AG04449 (cell line): ENCODE measurements at places on chromosomes 7 and 10.

DNA sequence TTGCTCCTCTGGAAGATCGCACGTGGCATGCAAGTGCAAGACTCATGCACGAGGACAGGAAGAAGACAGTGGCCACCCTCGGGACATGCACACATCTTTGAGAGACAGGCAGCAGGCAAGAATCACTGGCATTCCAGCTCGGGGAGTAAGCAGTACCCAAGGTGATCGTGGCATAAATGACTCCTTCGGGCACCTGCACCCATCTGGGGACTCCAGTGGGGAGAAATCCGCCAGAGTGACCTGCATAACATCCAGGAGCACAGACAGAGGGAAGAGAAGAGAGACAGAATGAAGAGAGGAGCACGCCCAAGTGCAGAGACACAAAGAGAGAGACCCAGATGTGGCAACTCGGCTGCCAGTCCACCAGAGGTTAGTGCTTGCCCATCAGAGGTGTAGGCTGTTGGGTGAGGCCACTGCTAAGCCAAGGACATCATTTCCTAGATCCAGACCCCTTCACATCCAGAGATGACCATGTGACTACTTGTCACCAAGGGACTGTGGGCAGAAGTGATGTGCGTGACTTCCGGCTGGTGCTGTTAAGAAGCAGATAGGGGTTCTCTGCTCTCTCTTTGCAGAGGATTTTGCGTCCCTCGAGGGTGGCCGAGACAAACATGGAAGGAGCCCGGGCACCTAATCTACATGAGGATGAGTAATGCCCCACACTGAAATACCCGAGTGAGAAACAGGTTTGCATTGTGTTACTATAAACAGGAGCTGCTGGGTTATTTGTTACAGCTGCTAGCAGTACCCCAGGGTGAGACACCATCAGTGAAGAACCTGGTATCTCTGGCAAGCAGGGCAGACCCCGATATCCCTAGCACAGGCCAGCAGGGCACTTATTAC, 80.6 kb downstream of the VWA2 start:
- DNase-seq = no peak

DNA sequence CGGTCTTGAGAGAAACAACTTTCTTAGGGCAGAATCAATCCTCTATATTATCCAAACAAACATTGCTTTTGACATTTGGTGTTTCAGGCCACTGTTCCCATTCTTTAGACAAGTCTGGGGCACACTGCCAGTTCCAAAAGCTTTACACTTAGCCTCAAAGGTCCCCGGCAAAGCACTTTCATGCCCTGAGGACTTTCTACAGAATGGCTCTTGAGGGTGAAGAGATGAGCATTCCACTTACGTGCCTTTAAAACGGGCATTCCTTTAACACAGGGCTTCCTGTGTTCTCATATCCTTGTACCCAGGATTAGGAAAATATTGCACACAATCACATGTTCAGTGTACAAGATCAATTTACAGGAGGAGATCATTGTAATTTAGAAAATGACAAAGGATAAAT, 13.1 kb upstream of the TMEM213 start:
- no peak for DNase-seq

GRCh38 chr7:39458061-39458745, 108.0 kb upstream of the YAE1 start:
- DNase-seq = no peak

GRCh38 chr7:26515314-26515842, 223.7 kb downstream of the SNX10 start:
- DNase-seq = no peak

DNA sequence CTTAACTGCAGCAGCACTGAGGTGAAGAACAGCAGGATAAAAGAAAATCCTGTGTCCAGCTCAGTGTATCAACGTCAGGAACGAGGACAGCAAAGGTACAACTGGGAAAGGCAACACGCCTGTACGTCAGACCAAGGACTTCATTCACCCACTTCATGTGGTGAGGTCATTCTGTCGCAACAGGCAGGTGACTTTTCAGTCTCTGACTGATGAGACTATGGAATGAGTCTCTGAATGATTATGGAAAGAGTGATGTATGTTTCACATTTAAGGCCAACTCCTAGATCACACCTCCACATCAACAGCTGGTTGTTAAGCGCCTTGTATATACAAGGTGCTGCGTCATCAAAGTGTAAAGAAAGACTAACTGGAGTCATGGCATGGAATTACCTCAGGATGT, 297.6 kb upstream of the SP8 start:
- no peak for DNase-seq

GRCh38 chr7:80736371-80737125, 98.1 kb downstream of the CD36 start:
- DNase-seq = no peak

DNA sequence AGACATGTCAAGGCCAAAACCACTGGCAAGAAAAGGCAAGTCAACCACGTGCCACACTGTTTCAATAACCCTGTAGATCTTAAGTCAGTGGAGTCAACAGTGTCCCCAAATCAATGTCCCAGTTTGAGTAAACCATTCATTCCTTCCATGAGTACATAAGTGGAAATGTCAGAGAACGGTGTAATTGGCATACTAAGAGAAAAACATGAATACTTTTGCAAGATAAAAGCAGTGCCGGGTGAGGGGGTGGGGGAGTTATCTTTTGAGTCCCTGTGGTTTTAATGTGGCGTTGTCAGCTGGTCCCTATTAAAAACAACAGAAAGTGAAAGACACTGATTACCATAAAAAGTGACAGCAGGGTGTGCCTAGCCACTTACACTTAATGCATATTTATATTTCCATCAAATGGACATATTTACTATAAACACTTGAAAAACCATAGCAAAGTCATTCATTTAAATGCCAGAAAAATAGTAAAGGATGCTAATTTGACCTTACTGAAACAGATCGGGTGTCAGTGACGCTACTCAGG, 37.8 kb downstream of the RSU1 start:
- DNase-seq = no peak

DNA sequence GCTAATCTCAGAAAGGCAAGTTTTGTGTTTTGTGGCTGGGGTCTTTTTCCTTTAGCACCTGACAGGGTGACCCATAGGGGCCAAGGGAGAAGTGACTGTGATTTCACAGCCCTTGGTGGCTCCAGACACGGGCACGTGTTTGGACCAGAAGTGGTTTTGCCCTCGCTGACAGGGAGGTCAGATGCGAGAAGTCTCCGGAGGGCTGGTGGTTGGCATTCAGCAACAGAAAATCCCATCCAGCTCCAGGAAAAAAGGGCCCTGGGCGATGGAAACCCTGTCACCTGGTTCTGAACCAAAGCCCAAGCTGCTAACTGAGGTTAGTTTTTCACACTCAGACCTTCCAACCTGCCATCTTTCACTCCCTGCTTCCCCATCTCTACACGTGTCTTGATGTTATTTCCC, 272.9 kb downstream of the TRIL start:
- DNase-seq = no peak

GRCh38 chr7:40316176-40316575, 181.4 kb downstream of the SUGCT start:
- DNase-seq = no peak

- DNase-seq = peak; percentile 79
These were observed 8.4 kb upstream of the HYCC1 start for GRCh38 chr7:23022258-23022769.

DNA sequence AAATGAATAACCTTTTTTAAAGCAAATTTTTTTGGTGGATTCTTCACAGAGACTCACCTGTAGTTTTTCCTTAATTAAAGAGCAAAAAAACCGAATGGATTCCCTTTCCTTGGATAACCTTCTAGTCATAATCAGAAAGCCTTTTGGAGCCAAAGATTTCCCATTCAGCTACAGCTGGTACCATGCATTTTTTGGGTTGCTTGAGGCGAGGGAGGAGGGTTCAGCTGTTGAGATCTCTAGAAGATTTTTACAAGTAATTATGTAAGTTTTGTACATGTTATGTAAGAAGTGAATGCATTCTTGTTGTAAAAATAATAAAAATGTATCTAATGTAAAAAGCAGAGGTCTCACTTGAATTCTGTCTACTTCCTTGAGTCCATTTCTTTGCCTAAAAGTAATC, 463.2 kb downstream of the SORCS3 start:
- no peak for DNase-seq

DNA sequence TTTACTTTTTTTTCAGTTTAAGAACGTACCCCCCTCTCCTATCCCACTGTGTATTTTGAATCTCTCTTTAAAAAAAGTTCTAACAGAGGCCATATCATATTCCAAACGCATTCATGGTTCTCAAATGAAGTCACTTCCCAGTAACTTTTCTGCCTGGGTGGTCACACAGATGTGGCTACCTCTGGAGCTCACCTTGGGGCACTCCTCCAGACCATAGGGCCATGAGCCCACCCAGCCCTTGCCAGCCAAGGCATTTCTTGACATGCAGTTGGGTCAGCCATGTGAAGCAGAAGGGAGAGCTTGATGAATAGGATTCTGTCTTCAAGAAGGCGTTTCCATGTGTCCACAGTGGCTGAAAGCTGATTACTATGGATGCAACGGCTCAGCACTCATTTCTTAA, 239.3 kb downstream of the RAB11FIP2 start:
- DNase-seq = no peak

GRCh38 chr7:155941688-155942087, 129.4 kb upstream of the SHH start:
- DNase-seq = no peak

DNA sequence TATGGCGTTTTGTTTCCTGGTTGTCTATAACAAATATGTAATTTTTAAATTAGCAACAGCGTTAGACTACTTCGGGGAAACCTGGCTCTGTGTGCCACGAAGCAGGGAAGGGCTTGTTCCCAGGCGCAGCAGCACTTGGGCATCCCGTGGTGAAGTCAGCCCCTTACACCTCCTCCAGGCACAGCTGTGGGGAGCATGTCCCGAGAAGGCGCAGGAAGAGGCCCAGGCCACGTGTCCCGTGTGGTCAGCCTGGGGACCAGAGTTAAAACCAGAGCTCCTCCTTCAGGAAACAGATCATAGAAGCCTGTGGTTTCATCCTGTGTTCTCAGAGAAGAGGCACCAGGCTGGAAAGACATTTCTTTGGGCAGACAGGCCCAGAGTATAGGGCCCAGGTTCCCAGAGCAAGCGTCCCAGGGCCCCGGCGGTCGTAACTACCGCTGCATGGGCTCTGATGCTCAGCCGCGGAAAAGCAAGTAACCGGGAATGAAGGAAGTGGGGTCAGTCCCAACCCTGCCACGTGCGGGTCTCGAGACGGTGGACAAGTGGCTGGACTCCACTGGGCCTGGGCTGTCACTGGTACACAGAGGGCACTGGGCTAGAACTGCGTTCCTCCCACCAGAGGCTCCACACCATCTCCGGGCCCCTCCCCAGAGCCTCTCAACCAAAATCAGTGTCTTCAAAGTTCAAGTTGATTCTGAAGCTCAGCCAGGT, 7.1 kb downstream of the NUDT1 start:
- DNase-seq = peak; percentile 89

DNA sequence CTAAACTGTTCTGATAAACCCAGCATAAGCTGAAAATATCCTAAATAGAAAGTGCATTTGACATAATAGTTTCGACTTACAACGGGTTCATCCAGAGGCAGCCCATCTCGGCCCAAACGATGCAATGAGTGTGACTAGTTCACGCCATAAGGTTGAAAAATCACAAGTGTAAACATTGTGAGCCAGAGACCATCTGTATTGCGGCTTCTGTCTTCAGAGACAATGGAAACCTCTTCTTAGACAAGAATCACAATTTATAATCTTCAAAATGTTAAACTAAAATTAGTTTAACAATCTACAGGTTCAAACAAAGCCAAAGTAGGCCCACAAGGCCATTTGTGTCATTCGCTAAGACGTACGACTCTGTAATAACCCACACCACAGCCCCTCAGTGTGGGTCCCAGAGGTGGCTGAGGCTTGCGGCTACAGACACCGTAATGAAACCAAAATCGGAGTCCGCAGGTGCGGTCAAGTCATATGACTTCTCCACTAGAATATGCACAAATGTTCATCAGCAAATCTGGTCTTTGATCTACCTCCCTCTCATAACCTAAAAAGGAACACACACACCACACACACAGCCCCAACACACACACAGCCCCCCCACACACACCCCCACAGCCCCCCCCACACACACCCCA, 81.8 kb downstream of the DIP2C start:
- DNase-seq = no peak

DNA sequence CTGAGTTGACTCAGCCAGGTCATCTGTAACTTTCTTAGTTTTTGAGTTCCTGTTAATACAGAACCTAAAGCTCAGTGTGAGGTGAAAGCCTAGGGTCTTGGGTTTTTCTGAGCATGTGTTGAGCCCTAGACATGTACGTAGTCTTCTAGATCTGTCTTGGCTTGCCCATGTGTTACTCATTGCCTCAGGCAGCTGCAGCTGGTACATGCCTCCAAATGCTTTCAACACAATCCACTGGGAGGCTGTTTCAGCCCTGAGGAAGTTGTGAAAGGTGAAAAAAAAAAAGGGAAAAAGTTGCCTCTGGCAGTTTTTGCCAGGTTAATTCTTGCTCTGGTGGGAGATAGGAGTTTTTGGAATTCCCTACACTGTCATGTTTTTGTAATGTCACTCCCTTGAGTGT, 134.6 kb downstream of the RNF216 start:
- no peak for DNase-seq

DNA sequence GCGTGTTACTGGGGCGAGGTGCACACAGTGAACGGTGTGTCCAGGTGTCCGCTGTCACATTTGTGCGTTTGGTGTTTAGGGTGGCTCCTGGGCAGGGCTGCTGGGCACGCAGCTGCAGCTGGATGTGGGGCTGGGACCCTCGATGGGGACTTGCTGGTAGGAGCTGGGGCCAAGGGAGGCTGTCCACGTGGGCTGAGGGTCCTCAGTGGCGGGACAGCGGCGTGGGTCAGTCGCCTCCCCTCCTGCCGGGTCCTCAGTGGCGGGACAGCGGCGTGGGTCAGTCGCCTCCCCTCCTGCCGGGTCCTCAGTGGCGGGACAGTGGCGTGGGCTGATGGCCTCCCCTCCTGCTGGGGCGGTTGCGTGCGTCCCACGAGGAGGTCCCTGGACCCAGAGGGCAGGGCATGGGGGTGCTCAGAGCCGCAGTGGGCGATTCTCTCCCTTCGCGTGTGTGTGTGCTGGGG, 68.5 kb downstream of the INPP5A start:
- DNase-seq = no peak

GRCh38 chr7:2725178-2726105, 37.4 kb downstream of the AMZ1 start:
- DNase-seq = no peak

DNA sequence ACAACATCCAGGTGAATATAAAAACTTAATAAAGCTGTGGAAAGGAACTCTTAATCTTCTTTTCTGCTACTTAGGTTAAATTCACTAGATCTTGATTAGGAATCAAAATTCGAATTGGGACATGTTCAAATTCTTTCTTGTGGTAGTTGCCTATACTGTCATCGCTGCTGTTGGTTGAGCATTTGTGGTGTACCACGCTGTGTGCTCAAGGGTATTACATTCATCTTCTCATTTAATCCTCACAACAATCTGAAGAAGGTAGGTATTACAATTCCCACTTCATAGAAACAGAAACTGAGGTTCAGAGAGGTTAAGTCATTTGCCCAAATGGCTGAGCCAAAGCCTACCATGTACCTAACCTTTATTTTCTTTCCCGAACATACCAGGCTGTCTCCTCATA, 39.9 kb upstream of the CC2D2B start:
- DNase-seq = no peak
